ENCODE measurements at places on chromosomes 7 and 10. TPM values are rescaled to one million over a fixed set of nuclear protein-coding genes. Genes with fewer than 3 reads are reported as not detected.

The AIFM2 gene
- total RNA-seq, result 10.0 TPM

GRCh38 chr7:36777062-36777461, 52.8 kb upstream of the AOAH start:
- no peak overlapping the region for H3K4me3 ChIP-seq
- H3K36me3 ChIP-seq, result peaks cover 9% of the 10 kb centered on the region
- H3K27me3 ChIP-seq, result peaks cover 31% of the 10 kb centered on the region
- no peak for DNase-seq
- no peaks in the 10 kb centered on the region for H3K4me1 ChIP-seq

DNA sequence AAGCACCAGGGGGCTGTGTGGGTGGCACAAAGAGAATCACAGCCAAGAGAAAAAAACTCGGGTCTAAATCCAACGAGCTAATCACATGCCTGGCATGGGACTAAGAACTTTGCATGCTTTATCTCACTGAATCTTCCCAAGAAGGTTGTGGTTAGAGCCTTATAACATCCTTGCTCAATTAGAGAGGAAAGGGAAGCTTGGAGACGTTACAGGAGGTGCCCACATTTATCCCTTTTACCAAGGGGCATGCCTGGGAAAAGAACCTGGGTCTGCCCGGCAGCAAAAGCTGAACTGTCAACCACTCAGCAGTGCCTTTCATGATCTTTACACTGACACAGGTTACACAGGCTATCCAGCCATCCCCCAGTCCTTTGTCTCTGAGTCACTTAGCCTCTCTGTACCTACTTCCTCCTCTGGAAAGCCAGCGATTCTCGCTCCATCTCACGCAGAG, 190.1 kb downstream of the PRPF18 start:
- H3K4me1 ChIP-seq, result peaks cover 39% of the 10 kb centered on the region
- no peak for DNase-seq
- peaks cover 37% of the 10 kb centered on the region for H3K36me3 ChIP-seq
- H3K4me3 ChIP-seq, result no peak overlapping the region

- peak overlapping the region; percentile 37 for H3K27ac ChIP-seq
- peaks cover 9% of the 10 kb centered on the region for H3K4me1 ChIP-seq
- peak; percentile 10 for DNase-seq
- no peaks in the 10 kb centered on the region for H3K27me3 ChIP-seq
- H3K36me3 ChIP-seq, result peaks cover under 1% of the 10 kb centered on the region
These were observed 5.1 kb upstream of the BAZ1B start for GRCh38 chr7:73526896-73527821.

The TMEM270 gene
- not detected for total RNA-seq

GRCh38 chr7:147658392-147658967, 932.1 kb upstream of the C7orf33 start:
- no peak overlapping the region for H3K4me3 ChIP-seq
- H3K4me1 ChIP-seq, result no peaks in the 10 kb centered on the region
- no peak for DNase-seq
- no peaks in the 10 kb centered on the region for H3K36me3 ChIP-seq
- no peak overlapping the region for H3K27ac ChIP-seq
